ENCODE measurements at places on chromosomes 5 and 9.

DNA sequence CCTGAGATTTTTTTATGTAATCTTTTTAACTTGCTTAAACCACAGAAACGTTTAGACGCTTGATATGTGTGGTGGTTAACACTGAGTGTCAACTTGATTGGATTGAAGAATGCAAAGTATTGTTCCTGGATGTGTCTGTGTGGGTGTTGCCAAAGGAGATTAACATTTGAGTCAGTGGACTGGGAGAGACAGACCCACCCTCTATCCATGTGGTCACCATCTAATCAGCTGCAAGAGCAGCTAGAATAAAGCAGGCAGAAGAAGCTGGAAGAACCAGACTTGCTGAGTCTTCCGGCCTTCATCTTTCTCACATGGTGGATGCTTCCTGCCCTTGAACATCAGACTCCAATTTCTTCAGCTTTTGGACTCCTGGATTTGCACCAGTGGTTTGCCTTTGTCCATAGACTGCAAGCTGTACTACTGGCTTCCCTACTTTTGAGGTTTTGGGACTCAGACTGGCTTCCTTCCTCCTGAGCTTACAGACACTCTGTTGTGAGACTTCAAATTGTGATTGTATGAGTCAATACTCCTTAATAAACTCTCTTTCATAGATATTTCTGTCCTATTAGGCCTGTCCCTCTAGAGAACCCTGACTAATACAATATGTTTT, 816.0 kb upstream of the CDH9 start:
- DNase-seq, result no peak

GRCh38 chr9:89528540-89528939, 30.6 kb upstream of the SEMA4D start:
- no peak for DNase-seq

DNA sequence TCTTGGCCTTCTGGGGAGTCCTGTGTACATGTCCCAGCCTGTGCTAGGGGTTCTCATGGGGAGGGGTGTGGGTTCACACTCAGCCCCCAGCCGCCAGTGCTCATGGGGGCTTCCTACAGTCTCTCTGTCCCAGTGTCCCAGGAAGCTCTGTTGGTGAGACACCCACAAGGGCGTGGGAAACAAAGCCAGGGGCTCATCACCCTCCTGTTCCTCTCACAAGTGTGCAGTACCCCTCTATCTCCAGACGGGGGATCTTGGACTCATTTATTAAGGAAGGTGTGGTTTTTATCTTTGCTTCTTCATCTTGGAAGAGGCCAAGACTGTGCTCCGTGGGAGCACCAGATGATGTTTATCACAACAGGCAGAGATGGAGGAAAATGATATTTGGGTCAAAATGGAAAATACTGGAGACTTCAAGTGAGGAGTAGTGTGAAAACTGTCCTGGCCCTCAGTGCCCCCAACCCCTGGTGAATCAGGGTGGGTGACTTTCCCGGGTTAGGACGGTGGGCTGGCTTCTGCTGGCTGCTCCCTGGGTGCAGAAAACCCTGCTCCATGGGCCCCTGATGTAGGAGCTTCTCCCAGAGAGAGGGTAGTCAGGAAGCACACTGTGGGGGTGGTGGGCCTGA, 15.2 kb downstream of the TMEM171 start:
- no peak for DNase-seq

DNA sequence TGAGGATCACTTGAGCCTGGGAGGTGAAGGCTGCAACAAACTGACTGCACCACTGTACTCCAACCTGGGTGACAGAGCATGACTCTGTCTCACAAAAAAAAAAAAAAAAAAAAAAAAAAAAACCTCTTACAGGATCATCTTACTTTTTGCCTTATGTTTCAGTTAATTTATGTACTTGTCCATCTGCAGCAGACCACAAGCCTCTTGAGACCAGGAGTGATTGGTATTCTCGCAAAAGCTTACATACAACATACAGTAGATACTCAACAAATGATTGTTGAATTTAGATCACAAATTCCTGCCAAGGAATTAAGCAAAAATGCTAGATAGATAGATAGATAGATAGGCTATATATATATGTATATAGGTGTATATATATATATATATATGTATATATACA, 12.4 kb downstream of the CEMIP2 start:
- no peak for DNase-seq

DNA sequence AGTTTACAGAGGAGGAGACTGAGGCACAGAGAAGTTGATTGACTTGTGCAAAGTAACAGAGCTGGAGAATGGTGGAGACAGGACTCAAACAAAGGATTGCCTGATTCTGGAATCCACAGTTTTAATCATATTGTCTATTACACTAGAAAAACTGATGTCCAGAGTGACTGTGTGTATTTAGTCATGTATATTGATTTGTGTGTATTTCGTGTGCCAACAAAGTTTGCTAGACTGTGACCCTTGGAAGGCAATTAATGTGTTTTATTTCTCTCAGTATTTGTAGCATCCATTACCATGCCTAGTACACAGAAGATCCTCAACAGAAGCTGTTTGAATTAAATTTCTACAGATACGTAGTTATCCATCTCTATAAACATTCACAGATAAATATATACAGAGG, 5.5 kb upstream of the JADE2 start:
- no peak for DNase-seq

GRCh38 chr5:157864067-157864466, 5.1 kb upstream of the CLINT1 start:
- DNase-seq, result no peak

DNA sequence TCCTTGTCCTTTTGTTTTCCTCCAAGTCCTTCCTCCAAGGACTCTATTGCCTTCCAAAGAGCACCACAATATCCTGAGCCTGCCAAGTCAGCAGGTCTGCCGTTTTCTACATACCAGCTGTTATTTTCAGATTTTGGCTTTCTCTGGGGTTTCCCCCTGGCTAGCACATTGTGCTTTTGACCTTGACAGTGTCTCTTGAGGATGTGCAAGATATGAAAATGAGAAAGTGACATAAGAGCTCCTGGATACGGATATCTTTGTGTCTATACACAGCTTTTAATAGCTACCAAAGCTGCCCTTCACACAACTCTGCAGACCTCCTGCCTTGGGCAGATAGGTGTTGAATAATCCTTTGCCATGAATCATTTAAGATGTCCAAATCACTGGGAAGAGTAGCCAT, 67.0 kb downstream of the HAPLN1 start:
- no peak for DNase-seq

DNA sequence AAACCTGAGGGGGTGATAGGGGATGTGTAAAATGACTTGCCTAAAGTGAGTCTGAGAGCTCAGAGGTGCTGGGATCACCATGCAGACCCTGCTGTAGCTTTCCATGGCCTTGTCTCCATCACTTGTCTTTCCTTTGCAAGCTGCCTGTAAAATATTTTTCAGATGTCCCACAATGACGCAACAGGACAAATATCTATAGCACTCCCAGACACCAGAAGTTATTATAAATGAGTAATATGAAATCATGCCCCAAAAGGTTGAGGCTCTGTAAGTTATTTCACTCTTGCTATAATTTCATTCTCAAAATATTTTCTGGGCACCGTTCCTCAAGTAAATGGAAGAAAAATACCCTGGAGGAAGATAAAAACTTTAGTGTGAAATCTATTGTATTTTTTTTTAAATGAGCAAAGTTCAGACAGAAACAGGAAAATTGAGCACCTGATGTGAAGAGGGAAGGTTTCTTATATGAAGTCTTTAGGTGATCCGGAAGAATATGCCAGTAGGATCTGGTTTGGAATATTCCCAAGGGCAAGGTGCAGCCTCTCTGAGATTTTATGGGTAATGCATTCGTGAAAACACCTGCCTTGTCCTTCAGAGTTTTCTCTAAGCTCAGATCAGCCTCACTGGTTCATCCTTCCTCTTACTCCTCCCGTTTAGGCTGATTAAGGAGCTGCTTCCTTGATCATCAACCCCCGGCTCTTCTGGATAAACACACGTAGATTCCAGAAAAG, 138.3 kb upstream of the DMAC1 start:
- no peak for DNase-seq

DNA sequence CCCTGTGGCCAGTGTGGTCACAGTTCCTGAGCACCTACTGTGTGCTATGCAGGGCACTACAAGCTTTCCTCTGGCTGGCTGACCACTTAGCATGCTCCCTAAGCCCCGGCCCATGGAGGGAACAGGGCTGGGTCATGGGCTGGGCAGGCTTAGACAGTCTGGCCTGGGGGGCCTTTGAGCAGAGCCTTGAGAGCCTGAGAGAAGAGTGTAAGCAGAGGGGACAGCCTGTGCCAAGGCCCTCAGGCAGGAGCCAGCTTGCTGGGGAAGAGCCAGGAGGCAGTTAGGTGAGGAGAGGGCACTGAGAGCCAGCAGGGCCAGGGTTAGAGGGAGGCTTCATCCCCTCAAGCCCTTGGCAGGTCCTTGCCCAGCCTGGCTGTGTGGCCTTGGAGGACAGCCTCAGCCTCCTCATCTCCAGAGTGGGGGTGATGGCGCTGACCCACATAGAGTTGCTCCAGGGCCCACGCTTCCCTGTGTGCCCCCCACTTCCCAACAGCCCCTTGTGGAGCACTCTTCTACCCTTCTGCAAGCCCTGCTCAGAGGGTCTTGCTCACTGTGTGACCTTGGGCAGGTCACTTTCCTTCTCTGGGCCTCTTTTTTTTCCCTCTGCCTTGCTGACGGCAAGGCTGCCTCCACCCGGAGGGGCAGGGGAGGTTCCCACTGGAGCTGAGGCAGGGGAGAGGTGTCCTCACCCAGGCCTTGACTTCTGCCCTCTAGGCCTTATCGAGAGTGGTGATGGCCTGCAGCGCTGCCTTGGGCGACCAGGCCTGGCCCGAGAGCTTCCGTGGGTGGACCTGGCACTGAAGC, 107.1 kb downstream of the PHF2 start:
- no peak for DNase-seq

- no peak for DNase-seq
Observed at GRCh38 chr9:91163773-91164471, 197.8 kb downstream of the AUH start.

- DNase-seq, result no peak
Observed at GRCh38 chr5:137024044-137024443, 475.1 kb downstream of the SPOCK1 start.

GRCh38 chr5:95975703-95976102, 14.1 kb upstream of the ELL2 start:
- no peak for DNase-seq

DNA sequence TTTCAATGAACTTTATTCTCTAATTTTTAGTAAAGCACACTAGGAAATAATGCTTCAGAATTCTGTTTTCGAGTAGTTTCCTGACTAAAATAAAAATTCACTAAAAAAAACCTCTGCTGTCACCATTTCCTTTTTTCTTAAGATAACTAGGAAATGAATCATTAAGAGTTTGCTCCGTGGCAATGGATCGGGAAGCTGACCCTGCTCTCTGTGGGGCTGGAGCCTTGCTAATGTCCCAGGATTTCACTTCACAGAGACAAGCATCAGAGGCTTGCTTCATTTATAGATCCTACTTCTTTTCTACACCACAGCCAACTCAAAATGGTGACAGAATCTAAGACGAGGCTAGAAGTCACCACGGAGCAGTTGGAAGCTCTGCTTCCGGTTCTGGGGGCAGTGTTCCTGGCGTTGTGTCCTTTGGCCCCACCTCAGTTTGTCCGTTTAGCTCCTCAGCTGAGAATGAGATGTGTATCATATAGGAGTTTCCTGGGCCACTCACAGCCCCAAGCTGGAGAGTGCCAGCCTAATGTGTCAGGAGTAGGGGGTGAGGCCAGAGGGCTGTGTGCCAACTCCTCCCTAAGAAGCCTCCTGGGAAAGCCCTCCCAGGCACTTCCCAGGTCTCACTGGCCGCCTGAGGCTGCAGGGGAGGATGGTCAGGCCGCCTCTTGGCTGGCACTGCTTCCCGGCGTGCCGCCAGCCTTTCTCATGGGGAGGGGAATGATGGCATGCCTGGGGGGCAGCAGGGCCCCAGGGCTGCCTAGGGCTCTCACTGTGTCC, 19.6 kb downstream of the TENT4A start:
- no peak for DNase-seq

GRCh38 chr5:122126177-122126755, 3.1 kb upstream of the ZNF474 start:
- DNase-seq, result no peak

DNA sequence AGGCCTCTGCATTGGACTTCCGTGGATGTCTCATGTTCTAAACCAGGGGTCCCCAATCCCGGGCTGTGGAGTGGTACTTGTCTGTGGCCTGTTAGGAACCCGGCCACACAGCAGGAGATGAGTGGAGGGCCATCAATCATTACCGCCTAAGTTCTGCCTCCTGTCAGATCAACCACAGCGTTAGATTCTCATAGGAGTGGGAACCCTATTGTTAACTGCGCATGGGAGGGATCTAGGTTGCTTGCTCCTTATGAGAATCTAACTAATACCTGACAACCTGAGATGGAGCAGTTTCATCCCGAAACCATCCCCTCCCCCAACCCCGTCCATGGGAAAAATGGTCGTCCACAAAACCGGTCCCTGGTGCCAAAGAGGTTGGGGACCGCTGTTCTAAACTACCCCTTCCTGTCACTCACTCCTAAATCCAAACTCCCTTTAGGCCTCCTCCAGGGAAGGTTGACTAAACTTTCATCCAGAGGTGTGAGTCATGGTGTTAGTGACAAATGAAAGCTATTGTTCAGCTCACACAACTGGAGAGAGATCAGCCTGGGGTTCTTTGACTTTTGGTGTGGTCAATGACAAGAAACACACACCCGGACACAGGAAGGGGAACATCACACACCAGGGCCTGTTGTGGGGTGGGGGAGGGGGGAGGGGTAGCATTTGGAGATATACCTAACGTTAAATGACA, 9.5 kb downstream of the KCNV2 start:
- DNase-seq, result no peak

DNA sequence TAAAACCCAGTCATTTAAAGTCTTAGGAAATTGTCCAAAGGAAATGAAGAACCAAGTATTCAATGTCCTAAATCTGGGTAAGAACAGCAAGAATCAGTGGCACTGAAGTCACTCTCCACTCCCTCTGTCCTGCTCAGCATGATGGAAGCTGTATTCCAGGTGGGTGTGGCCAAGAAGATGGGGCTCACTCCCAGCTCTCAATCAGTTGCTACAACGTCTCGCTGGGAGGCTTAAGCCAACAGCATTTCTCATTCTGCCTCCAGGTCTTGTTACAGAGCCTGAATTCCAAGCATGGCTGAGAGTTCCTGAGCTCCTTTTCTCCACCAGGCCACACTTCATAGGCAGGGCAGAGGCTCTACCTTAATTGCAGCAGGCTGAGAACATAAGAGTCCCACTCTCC, 41.2 kb upstream of the TRIO start:
- no peak for DNase-seq

DNA sequence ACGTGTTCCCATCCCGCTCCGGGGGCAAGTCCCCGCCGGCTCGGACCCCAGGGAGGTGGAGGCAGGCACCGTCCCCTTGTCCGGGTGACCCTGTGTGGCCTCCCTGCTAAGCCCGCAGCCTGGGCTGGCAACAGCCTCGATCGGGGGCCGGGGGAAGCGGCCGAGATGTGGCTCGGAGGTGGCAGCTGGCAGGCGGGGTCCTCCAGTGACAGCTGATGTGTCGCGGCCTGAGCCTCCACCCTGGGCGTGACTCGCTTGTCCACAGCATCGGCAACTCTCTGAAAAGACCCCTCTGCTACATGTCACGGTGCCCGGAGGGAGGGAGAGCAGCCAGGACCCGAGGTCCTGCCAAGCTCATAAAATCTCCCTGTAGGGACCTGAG, 124.8 kb upstream of the IRX4 start:
- DNase-seq, result no peak
